ENCODE measurements at places on chromosomes 11 and 22.
A peak's percentile ranks its signal among the peaks of the same experiment; 100 is the strongest.

- no peak for DNase-seq
Measured at GRCh38 chr11:134349802-134350355, 18.1 kb downstream of the GLB1L2 start.

DNA sequence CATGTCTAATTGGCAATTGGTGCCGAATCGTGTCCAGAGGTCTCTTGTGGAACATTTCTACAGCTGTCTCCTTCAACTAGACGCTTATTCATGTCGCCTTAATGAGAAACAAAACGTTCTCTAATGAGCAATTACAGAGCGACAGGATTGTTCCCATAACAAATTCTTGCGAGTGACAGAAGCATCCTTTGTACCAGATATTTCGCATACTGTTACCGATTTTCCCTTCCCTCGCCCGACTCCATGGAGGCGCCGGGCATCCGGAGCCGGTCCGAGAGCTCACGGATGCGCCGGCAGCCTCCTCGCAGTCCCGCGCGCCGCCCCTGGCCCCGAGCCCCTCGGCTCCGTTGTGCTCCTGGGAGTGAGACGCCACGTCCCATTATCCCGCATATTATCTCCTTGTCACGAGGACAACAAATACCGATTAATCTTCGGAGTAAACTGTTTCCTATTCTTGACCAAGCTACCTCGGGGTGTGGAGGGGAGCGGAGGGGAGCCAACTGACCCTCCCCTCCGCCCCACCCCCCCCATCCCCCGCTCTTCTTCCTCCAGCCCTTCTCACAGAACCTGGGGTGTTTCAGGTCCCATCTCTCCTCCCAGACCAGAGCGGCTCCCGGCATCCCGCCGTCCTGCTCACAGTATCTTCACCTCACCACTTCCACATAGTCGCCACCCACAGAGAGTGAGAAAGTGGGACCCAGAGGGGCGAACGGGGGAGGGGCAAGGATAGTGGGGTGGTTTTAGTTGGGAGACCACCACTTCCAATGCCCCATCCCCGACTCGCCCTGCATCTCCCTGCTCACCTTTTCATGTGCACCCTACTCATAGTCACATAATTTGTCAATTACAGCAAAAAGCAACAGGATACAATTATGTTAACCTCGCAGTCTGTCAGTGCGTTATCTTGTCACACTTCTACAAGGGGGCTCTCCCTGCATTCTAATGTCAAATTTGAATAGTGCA is 11.4 kb downstream of the PAX6 start:
- no peak for DNase-seq

DNA sequence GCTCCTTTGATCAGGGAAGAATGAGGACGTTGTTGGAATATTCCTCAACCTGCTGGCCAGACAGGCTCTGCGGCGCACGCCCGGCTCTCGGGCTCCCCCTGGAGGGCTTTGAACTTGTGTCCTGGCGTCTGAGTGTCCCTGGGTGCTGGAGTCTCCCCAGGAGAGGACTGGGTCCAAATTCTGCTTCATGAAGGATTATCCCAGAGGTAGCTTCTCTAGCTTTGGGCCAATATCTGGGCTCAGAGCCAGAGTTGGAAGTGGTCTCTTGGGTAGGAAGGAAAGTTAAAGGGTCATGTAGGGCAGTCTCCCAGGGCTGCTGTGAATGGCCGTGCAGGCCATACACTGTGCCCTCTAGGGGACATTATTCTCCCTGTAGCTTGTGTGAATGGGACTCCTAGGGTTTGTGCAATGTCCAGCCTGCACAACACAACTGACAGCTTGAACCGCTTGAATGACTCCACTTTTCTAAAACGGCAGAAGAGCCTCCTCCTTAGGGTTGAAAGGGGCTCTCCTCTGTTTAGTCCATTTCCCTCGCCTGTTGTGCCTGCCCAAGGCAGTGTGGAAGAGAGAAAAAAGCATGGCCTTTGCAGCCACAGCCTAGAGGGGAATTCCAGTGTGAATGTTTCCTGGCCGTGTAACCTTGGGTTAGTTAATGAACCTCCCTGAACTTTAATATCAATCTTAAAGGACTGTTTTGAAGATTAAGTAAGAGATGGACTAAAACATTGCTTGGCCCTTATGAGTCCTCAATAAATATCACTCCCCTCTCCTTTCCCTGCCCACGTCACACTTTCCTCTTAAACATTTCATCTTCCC is 111.2 kb upstream of the THY1 start:
- DNase-seq = peak; percentile 42

- DNase-seq = no peak
Measured at GRCh38 chr11:120928627-120929026, 95.3 kb upstream of the TBCEL start.

- DNase-seq = no peak
Measured at GRCh38 chr11:118353084-118353710, 6.2 kb upstream of the UBE4A start.

GRCh38 chr11:62860835-62861563 is 19.7 kb upstream of the SLC3A2 start:
- no peak for DNase-seq

- DNase-seq = no peak
Measured at GRCh38 chr11:133697603-133698180, 147.6 kb downstream of the SPATA19 start.

Measured in Panc1 (cell line).